ENCODE measurements at places on chromosomes 2 and 18.

GRCh38 chr2:185700883-185701282 is 37.7 kb upstream of the FSIP2 start:
- DNase-seq = peak; percentile 11

DNA sequence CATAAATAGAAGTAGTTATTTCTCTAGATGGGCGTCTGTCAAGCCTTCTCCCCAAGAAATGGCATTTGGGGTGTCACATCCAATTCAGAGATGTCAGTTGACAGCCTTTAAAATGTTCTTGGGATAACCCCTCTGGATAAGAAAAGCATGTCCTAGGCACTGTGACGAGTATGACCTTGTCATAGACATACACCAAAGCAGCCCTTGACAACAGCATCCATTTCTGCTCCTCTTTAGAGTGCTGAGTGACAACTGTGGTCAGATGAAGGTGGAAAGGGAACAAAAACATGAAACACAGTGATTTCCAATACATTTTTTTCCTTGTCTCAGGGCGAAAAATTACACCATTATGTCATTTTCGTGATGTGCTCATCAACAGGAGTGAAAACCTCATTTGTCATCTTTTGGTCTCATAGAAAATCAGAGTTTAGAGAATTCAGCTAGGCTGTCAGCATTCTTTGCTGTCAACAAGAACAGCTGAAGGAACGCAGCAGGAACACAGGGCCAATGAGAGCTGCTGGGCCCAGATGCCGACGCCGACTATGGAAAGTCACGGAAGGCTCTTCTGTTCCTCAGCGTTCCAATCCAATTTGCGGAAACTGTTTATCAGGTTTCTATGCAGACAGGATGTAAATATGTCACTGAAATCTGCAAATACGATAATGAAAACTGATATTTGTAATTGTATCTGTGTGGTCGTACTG is 193.2 kb downstream of the ICOS start:
- no peak for DNase-seq

GRCh38 chr2:191311-192190 is 72.3 kb downstream of the SH3YL1 start:
- DNase-seq = no peak

DNA sequence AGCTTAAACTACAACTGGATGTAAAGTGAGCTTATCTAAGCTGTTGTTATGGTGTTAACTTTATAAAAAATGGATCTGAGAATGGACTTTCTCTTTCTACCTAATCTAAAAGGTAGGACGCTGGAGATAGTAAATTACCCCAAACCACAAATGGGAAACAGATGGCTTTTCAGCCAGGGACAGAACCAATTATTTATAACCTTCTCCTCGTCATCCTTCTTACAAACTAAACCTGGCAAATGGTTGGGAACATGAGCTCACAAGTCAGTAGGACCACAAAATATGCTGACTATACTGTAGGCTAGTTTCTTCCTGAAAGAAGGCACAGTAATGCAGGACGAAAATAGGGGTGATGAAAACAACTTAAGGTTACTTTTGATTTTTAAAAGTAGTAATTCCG is 32.7 kb upstream of the ZDBF2 start:
- no peak for DNase-seq

DNA sequence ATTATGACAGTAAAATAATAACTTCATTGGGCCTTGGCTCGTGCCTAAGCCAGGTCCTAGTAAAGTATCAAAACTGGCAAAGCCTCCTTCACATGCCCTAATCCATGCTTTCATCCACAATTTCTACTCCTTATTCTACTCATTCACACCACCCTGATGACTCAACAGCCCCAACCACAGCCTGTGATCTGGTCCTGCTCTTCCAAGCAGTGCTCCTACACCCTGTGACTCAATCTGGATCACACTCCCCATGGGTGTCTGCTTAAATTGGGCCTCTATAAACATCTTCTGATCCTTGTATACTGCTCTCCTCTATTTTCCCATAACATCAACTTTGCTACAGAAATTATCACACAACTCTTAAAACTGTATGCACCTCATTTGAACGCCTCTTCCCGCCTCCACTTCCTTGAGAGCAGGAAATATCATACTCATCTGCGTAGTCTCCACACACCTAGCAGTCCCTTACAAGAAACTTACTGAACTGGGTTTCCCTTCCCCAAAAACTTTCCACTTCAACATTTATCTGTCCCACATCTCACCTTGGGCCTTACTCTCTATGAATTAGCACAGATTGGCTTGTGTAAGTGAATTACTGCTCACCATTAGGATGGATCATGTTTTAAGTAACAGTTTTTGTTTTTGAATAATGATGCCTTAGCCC is 15.9 kb downstream of the GTF3C3 start:
- DNase-seq = peak; percentile 54

DNA sequence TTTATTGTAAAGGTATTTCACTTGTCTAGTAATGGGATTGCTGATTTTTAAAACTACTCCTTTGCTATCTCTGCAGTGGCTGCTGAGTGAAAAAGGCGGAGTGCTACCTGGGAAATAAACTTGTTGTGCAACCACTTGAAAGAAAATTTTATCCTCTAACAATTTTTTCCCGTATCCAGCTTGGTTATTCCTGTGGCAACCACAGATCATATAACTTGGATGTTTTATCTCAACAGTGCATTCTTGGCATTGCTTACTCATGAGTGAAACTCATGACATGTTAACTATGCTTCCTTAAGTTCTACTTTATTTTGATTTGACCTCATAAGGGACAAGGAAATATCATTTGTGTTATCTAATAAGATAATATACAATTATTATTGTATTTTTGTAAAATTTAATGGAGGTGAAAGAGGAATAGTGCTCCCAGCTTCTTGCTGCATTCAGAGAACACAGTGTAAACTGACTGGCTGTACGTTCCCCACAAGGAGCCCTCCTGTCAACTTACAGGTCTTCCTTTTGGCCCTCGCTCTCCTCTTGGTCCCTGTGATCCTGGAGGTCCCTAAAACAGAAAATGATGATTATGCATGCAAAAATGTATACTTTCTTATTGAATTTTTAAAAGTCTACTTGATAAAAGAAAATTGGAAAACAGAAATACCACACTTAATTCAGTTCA is 82.7 kb downstream of the COL5A2 start:
- DNase-seq = peak; percentile 89

- DNase-seq = no peak
Observed at GRCh38 chr2:9229470-9229820, 22.8 kb downstream of the ASAP2 start.

GRCh38 chr2:127254386-127254981 is 34.4 kb upstream of the CYP27C1 start:
- peak; percentile 44 for DNase-seq

GRCh38 chr18:35289293-35289692 is 736 bp downstream of the ZSCAN30 start:
- no peak for DNase-seq

- DNase-seq = no peak
Observed at GRCh38 chr2:111028720-111029119, 92.0 kb upstream of the BCL2L11 start.

GRCh38 chr2:240255811-240256703 is 115.6 kb upstream of the OTOS start:
- DNase-seq = peak; percentile 88

DNA sequence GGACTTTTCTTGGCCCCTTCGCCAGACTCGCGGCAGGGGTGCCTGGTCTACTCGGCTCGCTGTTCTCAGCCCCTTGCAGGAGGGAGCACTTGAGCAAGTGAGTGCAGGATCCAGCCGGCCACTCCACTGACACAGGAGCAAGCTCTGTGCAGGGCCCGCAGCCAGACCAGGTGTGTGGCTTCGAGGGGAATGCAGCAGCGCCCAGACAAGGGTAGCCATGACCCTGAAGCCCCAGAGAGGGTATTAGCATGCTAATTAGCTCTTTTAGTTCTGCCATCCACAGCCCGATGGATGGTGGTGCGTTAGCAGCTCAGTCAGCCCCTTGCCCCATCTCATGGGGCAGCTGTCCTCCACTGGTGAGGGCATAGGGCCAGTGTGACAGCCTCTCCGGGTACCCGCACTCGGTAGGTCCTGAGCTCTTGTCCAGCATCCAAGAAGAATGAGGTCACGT is 103.2 kb upstream of the HS6ST1 start:
- no peak for DNase-seq

GRCh38 chr2:219418155-219419011 is at the start of gene DES:
Gene DES (plus strand): TSS chr2:219418377. CDS start chr2:219418463, 86 bp downstream.
- no peak for DNase-seq

DNA sequence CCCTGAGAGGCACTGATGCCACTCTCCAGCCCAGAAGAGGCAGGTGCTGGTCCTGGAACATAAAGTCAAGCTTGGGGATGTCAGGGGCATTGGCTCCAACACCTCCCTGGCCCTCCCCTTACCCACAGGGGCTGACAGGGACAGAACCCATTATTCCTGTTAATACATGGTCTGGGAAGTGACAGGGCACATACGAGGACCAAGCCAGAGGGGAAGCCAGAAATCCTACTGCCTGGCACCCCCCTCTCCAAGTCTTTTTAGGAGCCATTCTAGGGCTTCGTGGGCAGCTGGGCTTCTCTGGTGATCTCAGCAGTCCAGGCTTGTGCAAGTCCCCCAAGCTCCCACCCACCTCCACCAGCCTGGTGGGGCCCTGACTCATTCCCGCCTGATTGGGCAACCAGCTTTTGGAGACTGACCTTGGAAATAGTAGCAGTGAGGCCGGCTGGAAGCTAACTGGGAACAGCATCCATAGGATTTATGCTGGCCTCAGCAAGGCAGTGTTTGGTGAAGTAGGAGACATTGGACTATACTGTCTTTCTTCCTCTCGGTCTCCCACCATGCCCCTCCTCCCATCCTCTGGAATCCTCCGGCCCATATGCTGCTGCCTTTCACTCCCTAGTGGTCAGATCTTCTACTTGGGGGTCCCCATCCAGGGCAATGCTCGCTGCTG is 86.4 kb upstream of the HK2 start:
- peak; percentile 46 for DNase-seq

GRCh38 chr2:138365581-138365980 is 136.0 kb upstream of the SPOPL start:
- peak; percentile 5 for DNase-seq

DNA sequence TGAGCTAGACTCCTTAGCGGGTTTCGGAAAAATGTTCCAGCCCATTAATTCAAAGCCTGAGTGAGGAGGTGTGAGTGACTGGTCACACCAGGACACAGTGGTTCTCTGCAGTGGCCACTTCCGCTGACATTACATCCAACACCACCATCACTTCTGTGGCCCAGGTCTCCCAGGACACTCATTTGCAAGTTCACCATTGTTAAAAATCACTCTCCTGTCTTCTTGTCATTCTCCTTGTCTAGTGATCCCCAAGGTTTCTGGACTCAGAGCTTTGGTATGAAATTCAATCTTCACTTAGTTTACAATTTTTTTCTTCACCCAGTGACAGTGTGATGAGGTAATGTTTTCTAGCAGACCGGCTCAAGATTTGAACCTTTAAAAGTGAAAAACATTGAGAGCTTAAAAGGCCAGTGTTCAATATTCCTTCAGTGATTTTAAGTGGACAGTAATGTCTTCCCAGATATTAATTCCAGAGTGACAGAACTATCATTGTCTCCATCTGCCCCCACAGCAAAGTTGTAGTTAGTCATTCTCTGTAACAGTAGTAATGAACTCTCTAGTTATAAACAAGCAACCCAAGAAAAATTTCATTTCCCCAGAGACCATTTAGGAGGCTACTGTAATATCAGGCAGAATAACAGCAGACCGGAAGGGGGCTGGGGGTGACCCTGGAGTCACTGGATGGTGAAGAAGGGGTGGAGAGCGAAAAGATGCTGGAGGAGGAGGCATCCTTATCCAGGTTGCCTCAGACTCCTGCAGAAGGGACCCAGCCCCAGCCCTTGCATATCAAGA is 164.9 kb downstream of the GFPT1 start:
- peak; percentile 49 for DNase-seq

DNA sequence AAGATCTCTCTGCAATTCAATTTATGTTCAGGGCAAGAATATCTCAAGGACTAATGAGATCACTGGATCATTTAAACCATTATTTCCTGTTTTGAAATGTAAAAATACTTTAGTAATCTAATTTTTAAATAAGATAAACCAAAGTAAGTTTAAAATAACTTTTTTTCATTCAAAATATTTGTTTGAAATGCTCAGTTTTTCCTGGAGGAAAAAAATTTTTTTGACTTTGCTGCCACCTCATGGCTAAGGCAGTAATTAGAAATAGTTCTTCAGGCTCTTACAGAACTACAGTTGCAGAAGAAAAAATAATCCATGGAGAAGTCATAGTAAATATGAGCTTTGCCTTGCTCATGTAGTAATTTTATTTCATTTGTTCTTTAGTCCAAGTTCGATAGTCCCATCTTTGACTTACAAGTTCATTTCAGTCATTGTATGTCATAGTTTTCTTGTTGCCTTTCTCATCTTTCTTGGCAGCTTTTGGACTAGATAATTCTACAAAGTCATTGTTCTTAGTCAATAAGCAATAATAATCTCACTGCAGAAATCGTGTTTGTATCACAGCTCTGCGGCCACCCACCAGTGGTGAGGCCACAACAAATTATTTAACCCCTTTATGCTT is 127.4 kb downstream of the DPP4 start:
- peak; percentile 50 for DNase-seq

DNA sequence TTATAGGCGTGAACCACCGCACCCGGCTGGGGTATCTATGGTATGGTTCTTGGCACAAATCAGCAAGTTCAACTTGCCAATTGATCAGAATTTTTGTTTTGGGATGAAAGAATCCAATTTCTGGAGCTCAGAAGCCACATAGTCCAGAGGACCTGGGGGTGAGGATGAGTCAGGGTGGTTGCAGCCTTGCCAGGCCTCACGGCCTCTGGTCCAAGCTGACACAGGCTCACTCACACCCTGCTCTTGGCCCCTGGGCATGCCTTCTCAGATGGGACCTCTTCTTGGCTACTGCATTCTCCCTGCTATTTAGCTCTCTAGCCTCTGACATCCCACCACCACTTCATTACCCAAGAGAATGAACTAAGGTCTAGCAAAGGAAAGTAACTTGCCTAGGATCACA is 16.3 kb downstream of the CAPG start:
- DNase-seq = peak; percentile 42

DNA sequence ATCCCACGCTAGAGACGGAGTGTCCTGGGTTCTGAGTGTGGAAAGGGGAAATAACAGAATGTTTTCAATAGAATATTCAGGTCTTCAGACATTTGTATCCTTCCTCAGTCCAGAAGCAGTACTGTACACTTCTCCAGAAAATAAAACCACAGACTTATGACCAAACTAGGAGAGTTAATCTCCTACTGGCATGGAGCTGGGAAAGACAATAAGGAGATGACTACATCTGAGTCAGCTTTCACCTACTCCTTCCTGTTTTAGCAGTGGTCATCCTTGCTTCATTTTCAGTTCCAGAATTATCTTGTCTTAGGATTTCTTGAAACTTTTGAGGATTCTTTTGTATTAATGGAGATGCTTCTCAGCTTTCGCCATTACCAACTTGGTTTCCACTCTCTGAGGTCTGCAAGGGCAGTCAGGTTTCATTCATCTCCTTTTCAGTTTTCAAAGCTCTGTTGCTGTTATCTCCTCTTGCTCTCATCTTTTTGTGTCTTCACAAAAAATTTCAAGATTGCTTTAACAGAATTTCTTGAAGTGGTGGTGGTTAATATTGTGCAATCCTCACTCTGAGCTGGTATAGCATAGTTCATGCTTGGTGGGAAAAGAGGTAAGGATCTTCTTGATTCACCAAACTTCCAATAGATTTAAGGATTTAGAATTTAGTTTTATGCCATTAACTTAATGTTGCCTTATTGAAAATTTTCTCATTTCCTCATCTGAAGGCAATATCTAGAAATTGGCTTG is 23.7 kb upstream of the NR4A2 start:
- peak; percentile 74 for DNase-seq

- no peak for DNase-seq
Observed at GRCh38 chr2:241226723-241227572, 38.5 kb downstream of the ANO7 start.

GRCh38 chr2:128549646-128550260 is 231.1 kb upstream of the HS6ST1 start:
- no peak for DNase-seq

- no peak for DNase-seq
Observed at GRCh38 chr18:5447442-5447841, 96.4 kb downstream of the EPB41L3 start.
